NCI-H748 treated with DMSO at 0.1 percent for 48 hours (cell line): ENCODE measurements at places on chromosomes 3 and 15.

DNA sequence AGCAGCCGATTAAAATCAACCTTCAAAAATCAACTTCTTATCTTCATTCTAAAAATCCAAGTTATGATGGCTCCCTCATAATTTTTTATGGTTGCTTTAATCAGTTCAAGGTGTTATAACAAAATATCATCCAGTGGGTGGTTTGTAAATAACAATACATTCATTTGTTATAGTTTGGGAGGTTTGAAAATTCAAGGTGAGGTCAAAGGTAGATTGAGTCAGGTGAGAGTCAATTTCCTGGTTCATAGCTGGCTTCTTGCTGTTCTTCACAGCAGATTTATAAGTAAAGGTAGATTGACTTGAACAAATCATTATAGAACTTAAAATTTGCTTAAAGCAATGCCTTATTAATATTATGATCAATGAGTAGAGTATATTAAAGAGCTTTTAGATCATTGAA lies 192.8 kb downstream of the CADM2 start:
- no peak for DNase-seq

GRCh38 chr3:82002986-82003642 lies 241.7 kb upstream of the GBE1 start:
- DNase-seq = no peak

DNA sequence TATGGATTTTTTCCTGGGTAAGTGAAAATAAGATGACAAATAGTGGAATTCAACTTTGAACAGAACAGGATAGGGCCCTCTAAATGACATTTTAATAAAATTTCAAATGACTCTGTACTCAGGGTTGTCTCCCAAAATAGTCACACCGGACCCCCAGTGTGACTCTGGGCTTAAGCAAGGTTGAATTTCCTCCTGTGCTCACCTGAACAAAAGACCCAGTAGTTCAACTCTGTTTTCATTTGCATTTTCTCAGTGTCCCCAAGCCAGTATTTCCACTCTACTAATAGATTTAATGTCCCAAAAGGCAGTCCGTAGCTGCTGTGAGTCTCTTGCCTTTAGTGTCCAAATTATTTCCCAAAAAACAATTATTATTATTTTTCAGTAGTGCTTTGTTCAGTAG lies 296.6 kb downstream of the PLOD2 start:
- no peak for DNase-seq

DNA sequence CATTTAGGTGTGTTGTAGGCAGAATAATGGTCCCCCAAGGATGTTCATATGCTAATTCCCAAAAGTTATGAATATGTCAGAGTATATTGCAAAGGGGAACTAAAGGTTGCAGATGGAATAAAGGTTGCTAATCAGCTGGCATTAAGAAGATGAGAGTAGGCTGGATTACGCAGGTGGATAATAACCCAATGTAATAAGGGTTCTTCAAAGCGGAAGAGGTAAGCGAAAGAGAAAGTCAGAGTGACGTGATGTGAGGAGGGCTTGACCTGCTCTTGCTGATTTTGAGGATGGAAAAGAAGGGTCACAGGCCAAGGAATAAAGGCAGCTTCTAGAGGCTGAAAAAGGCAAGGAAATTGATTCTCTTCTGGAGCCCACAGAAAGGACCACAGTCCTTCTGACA lies 104.0 kb downstream of the STRIT1 start:
- no peak for DNase-seq

- DNase-seq = no peak
Measured at GRCh38 chr15:74674161-74674560, 21.7 kb downstream of the EDC3 start.

DNA sequence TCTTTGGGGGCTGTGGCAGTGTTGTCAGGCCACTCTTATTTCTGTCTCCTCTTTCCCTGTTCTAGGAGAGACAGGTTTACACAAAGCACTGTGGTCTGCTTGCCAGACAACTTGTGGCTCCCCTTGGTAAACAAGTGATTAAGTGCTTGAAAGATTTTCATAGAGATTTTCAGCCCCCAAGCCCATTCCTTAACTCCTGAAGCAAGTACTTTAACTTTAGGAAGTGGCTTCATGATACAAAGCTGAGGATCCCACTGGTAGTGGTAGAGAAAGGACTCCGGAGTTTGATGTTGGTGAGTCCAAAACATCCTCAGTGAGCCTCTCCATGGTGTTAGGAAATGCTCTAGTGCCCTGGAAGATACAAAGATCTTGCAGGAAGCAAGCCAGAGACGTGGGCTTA lies 12.0 kb downstream of the ZBTB38 start:
- no peak for DNase-seq

GRCh38 chr3:177210744-177211502 lies 13.6 kb upstream of the TBL1XR1 start:
- no peak for DNase-seq

GRCh38 chr15:85625166-85625830 lies 169.4 kb downstream of the KLHL25 start:
- no peak for DNase-seq

- DNase-seq = no peak
Measured at GRCh38 chr3:133479895-133480669, 80.2 kb downstream of the BFSP2 start.

GRCh38 chr15:94154255-94154654 lies 77.1 kb upstream of the MCTP2 start:
- DNase-seq = no peak

GRCh38 chr3:31862666-31863279 lies 118.3 kb downstream of the OSBPL10 start:
- DNase-seq = no peak

GRCh38 chr15:51104512-51104911 lies 9.8 kb upstream of the TNFAIP8L3 start:
- no peak for DNase-seq

DNA sequence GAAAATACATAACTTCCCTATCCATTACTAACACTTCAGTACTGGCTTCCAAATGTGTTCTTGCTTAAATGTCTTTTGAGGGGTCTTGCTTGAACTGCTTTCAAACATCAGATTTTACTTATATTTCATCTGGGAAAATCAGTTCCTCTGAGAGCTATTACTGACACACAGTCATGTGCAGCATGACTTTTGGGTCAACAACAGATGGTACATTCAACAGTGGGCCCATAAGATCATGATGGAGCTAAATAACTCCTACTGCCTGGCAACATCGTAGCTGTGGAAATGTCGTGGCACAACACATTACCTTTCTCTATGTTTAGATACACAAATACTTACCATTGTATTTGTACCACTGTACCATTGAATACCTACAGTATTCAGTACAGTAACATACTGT lies 43.8 kb downstream of the WWTR1 start:
- DNase-seq = no peak
